Tibial nerve (tissue), 4 donors: ENCODE measurements at places on chromosomes 16 and 17. TPM values are rescaled to one million over a fixed set of nuclear protein-coding genes. Genes with fewer than 3 reads are reported as not detected.

The AHSP gene
- not detected for total RNA-seq

The ASPHD1 gene
- 2.4 TPM for total RNA-seq

The CRYBA1 gene
- not detected for total RNA-seq

The NATD1 gene
- 11.2 TPM for total RNA-seq

The OR3A2 gene
- total RNA-seq = not detected

The INPP5K gene
- 101 TPM for total RNA-seq

The SEZ6L2 gene
- total RNA-seq = 1.7 TPM

The C16orf78 gene
- total RNA-seq = not detected

The NAGS gene
- total RNA-seq = 2.2 TPM

The FAM222B gene
- total RNA-seq = 17.1 TPM

The SAMD14 gene
- 0.90 TPM for total RNA-seq

The ALOX12 gene
- not detected for total RNA-seq

The LDHD gene
- 30.8 TPM for total RNA-seq

The TOX3 gene
- total RNA-seq = 1.7 TPM

The NGFR gene
- 209 TPM for total RNA-seq

The QRICH2 gene
- total RNA-seq = 8.4 TPM

The TNFRSF17 gene
- not detected for total RNA-seq

The SLC7A6OS gene
- total RNA-seq = 13.4 TPM

The MBTPS1 gene
- total RNA-seq = 149 TPM

The HS3ST3A1 gene
- 7.3 TPM for total RNA-seq

The TMEM220 gene
- total RNA-seq = 4.5 TPM

The SHBG gene
- not detected for total RNA-seq

The FNDC8 gene
- total RNA-seq = not detected

The CDC42EP4 gene
- total RNA-seq = 93.3 TPM

The RNF112 gene
- 2.5 TPM for total RNA-seq

The EVPLL gene
- total RNA-seq = not detected

The CHTF18 gene
- total RNA-seq = 10.6 TPM

The OR1F1 gene
- not detected for total RNA-seq

The ATP1B2 gene
- 1.5 TPM for total RNA-seq

The FOXO3B gene
- total RNA-seq = 15.0 TPM

The SPATA22 gene
- total RNA-seq = 0.39 TPM

The CBFA2T3 gene
- 0.78 TPM for total RNA-seq
